ENCODE measurements at places on chromosomes 5 and 9.

DNA sequence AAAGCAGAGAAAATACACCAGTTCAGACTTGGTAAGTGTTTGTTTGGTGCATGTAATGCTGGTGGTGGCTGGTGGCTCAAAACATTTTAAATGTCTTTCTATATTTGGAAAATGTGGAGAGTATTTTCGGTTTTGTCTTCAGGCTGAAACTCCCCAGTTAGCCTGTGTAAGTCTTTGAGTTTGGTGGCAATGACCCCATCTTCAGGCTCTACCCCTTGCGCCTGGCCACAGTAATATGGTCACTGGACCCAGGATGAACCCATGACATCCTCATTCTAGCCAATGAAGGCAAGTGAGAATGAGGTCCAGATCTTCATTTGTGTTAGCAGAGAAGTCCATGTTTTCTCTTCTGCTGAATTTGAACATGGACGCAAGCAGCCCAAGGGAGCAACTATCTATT, 422.6 kb downstream of the BRINP1 start:
- no peak for DNase-seq

GRCh38 chr5:62328772-62329491, 22.9 kb downstream of the KIF2A start:
- DNase-seq: no peak

DNA sequence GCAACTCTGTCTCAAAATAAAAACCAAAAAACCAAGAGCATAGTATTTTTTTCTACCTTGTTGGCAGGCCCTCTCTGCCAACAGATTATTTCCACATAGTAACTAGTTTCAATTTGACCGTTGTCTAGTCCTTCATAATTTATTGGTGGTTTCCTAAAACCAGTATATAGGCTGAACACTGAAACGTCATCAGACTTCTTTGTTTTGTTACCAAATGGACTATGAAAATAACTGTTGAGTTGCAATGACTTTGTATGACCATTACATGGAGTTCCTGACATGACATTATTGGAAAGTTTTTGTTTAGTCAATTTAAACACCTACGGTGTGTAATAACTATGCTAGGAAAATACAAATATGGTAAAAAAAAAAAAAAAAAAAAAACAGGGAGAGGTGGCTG, 1.7 kb downstream of the AGGF1 start:
- DNase-seq: no peak

DNA sequence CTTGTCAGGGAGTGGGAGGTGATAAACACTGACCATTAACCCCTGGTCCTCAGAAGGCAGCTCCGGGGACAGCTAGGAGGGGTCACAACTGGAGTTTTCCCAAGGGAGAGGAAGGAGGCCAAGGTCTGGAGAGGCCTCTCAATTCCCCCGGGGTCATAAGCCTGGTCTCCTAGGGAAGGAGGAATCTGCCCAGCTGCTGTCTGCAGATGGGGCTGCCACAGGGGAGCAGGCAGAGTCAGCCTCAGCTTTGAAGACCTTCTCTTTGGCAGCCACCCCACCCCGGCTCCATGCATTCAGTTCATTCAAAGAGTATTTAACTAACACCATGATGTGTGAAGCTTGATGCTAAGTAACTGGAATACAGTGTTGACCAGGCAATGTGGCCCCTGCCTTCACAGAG, 74.6 kb upstream of the HSPA9 start:
- no peak for DNase-seq

DNA sequence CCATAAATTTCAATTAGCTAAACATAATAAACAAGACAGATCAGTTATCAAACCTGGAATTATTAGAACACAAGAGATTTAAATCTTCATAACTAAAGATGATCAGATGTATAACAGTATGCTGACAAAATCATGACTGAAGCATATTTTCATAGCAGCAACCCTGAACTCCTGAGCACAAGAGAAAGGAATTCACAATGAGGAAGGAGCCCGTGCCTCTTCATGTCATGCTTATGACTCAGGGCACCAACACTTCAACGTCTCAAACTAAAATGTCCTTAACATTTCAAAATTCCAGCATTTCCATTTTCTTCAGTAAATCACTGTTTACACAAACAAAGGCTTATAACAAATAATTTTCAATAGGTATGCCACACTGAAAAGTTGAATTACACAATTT, 6.7 kb downstream of the AP3B1 start:
- DNase-seq: no peak

- no peak for DNase-seq
Measured at GRCh38 chr9:74662674-74663073, 165.5 kb downstream of the RORB start.

DNA sequence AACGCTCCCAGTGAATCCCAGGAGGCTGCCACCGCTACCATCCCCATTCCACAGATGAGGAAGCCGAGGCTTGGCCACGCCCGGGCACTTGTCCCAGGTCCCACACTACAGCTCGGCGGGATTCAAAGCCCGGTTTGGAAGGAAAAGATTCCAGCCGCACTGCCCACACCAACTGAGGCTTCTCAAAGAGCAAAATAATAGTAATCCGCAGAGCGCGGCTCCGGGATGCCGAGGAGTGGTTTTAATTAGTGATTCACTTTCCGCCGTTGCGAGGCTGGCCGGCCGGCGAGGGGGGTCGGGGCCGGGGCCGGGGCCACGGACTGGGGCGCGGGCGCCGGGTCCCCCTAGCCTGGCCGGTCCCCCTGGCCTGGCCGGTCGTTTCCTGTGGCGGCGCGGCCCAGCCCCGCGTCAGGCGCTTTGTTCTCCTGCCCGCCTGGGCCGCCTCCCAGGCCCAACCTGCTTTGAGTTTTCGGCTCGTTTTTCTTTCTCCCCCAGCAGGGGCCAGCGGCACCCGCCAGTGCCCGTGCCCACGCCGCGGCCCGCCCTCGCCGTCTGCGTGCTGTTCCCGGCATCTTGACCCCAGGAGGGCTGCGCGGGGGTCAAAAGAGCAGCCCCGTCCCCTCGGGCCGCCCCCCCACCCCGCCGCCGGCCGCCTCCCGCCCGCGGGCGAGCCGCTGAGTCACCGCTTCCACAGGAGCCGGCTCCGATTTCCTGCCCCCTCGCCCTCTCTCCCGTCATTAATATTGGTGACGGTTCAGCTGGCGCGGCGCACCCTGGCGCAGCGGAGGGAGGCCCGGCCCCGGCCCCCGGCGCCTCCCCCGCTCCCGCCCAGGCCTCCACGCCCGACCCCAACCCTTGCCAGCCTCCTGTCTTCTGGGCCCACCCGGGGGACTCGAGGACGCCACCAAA, 31.2 kb downstream of the FGF18 start:
- DNase-seq: no peak

DNA sequence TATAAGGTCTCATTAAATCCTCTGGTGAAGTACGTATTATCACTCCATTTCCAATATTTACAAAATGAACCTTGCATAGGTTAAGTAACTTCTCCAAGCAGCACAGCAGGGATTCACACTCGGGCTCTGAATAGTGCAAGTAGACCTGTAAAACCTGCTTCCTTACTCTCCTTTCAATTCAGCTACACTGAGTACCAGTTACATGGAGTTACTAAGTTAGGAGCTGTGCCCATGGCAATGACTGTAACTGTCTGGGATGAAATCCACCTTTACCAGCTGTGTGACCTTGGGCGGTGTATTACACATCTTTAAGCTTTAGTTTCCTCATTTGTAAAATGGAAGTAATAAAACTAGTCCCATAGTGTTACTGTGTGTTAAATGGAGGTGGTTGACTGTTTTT, 15.9 kb upstream of the MOB3B start:
- DNase-seq: no peak

GRCh38 chr9:135963938-135964337, 2.8 kb upstream of the UBAC1 start:
- DNase-seq: no peak

- no peak for DNase-seq
Measured at GRCh38 chr5:149938279-149938678, 6.3 kb downstream of the PDE6A start.

- DNase-seq: no peak
Measured at GRCh38 chr5:177020033-177020432, 2.5 kb upstream of the ZNF346 start.

GRCh38 chr9:8255850-8256249, 456.3 kb upstream of the DMAC1 start:
- DNase-seq: no peak

GRCh38 chr9:109781086-109781485, 1.1 kb downstream of the PALM2AKAP2 start:
- no peak for DNase-seq

- no peak for DNase-seq
Measured at GRCh38 chr5:68395926-68396511, 180.5 kb downstream of the PIK3R1 start.

DNA sequence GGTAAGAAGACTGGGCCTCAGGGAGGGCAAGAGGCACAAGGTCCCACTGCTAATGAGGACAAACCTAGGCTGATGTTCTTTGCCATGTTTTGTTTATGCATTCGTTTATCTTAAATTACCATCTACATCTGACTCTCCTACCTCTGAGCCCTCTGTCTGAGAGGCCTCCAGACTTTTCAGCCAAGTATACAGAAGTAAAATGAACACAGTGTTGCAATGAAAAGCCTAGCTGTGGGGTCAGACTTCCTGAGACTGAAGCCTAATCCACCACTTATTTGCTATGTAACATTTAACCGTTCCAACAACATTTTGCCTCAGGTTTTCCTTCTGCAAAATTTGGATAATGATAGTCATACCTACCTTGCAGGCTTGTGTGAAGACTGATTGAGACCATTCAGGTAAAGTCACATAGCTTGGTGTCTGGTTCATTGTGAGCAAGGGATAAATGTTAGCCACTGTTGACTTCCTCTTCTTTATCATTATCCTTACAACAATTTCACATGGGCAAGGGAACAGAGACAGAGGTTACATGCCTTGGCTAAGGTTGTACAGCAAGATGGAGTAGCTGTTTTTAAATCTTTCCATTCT, 374.9 kb upstream of the CLINT1 start:
- DNase-seq: no peak

- DNase-seq: no peak
Measured at GRCh38 chr5:96942911-96943310, 7.0 kb downstream of the LNPEP start.

Measured in T follicular helper cell (primary cell).